Central memory CD8-positive, alpha-beta T cell (primary cell): ENCODE measurements at places on chromosomes 13 and 19.

- H3K36me3 ChIP-seq = peaks cover 1% of the 10 kb centered on the region
- H3K4me1 ChIP-seq = no peaks in the 10 kb centered on the region
- H3K27me3 ChIP-seq = peaks cover 19% of the 10 kb centered on the region
- no peak overlapping the region for H3K27ac ChIP-seq
- no peak overlapping the region for H3K4me3 ChIP-seq
Observed at GRCh38 chr13:39967199-39967959, 311.9 kb downstream of the COG6 start.

DNA sequence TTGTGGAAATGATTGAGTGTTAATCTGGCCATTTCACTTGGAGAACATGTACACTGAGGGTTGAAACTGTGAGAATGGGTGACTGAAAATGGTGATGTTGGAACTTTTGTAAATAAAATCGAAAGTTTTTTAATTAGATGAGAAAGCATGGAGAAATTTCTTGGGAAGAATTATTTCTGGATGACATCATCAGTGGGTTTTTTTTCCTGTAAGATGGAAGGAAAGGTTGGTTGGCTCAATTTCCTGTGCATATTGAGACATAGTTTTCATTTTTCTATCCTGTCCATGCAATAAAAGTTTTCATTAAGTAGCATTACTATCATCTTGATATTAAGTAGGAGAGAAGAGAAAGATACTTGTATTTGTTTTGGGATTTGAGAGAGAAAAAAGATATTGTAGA is 120.6 kb upstream of the HTR2A start:
- no peak for DNase-seq
- H3K27ac ChIP-seq = no peak overlapping the region
- no peak overlapping the region for H3K4me3 ChIP-seq
- no peaks in the 10 kb centered on the region for H3K4me1 ChIP-seq
- H3K36me3 ChIP-seq = no peaks in the 10 kb centered on the region
- no peaks in the 10 kb centered on the region for H3K27me3 ChIP-seq

- no peak overlapping the region for H3K27ac ChIP-seq
- no peaks in the 10 kb centered on the region for H3K27me3 ChIP-seq
- no peaks in the 10 kb centered on the region for H3K4me1 ChIP-seq
- DNase-seq = no peak
Observed at GRCh38 chr13:39321574-39321973, 281.4 kb downstream of the LHFPL6 start.

- H3K4me1 ChIP-seq = peaks cover 19% of the 10 kb centered on the region
- no peak overlapping the region for H3K27ac ChIP-seq
- no peak overlapping the region for H3K4me3 ChIP-seq
- H3K27me3 ChIP-seq = no peaks in the 10 kb centered on the region
- H3K36me3 ChIP-seq = no peaks in the 10 kb centered on the region
Observed at GRCh38 chr13:30718661-30719524, 16.4 kb upstream of the ALOX5AP start.

- no peaks in the 10 kb centered on the region for H3K27me3 ChIP-seq
- no peak overlapping the region for H3K4me3 ChIP-seq
- DNase-seq = no peak
- no peaks in the 10 kb centered on the region for H3K36me3 ChIP-seq
- no peaks in the 10 kb centered on the region for H3K4me1 ChIP-seq
Observed at GRCh38 chr13:79432992-79433391, 26.9 kb upstream of the RBM26 start.

- H3K36me3 ChIP-seq = peaks cover 41% of the 10 kb centered on the region
- H3K4me3 ChIP-seq = no peak overlapping the region
- no peaks in the 10 kb centered on the region for H3K27me3 ChIP-seq
- no peak overlapping the region for H3K27ac ChIP-seq
- H3K4me1 ChIP-seq = peaks cover 45% of the 10 kb centered on the region
Observed at GRCh38 chr19:52198678-52199077, 8.8 kb downstream of the PPP2R1A start.

- H3K4me1 ChIP-seq = peaks cover 11% of the 10 kb centered on the region
- DNase-seq = no peak
- H3K27me3 ChIP-seq = no peaks in the 10 kb centered on the region
- H3K36me3 ChIP-seq = peaks cover 5% of the 10 kb centered on the region
Observed at GRCh38 chr19:21485926-21486325, 19.5 kb upstream of the ZNF429 start.

- DNase-seq = no peak
- H3K4me3 ChIP-seq = no peak overlapping the region
- no peaks in the 10 kb centered on the region for H3K4me1 ChIP-seq
- no peaks in the 10 kb centered on the region for H3K27me3 ChIP-seq
Observed at GRCh38 chr13:80510686-80511085, 169.8 kb upstream of the SPRY2 start.

GRCh38 chr19:18128044-18128443 is 24.9 kb upstream of the PIK3R2 start:
- H3K27ac ChIP-seq = peak overlapping the region; percentile 32
- peaks cover 14% of the 10 kb centered on the region for H3K4me1 ChIP-seq
- no peaks in the 10 kb centered on the region for H3K27me3 ChIP-seq
- no peak overlapping the region for H3K4me3 ChIP-seq

DNA sequence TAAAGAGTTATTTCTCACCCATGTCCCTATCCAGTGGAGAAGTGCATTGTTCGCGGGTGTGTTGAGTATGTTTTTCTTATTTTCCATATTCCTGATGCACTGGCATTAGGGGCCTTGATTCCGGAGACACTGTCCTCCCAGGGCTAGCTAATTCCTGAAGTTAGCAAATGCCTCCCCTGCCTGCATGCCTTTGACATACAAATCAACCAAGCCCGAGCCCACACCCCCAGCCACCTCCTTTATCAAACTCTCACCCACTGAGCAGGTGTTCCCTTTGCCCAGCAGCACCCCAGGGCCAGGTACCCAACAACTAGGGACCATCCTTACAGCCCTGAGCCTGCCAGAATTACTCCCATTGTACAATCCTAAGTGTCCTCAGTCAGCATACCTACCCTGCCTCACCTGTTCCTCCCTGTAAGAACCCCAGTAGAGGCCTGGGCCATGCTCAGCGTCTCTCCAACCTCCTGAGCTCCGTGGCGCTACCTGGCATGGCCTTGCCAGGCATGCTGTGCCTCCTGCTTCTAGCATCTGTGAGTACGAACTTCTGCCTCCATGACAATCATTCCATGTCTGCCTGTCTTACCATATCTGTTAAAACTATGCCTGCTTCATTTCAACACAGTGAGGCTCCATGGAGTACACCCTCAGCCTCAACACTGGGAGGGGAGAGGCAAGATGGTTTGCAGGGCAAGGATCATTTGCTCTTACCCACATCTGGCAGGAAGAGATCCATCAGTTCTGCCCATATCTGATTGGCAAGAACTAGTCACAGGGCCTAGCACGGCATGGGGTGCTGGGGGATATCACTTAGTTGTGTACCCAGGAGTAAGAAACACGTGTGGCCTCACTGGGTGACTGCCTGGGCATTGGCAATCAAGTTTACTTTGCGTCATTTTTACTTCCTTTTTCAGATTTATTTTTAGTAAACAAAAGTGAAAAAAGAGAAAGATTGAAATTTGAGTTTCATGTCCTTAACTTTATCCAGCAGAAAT is 203.9 kb downstream of the SHISA2 start:
- H3K4me3 ChIP-seq = peak overlapping the region; percentile 51
- peak overlapping the region; percentile 68 for H3K27ac ChIP-seq
- H3K4me1 ChIP-seq = peaks cover 24% of the 10 kb centered on the region
- no peaks in the 10 kb centered on the region for H3K27me3 ChIP-seq
- peaks cover 4% of the 10 kb centered on the region for H3K36me3 ChIP-seq

DNA sequence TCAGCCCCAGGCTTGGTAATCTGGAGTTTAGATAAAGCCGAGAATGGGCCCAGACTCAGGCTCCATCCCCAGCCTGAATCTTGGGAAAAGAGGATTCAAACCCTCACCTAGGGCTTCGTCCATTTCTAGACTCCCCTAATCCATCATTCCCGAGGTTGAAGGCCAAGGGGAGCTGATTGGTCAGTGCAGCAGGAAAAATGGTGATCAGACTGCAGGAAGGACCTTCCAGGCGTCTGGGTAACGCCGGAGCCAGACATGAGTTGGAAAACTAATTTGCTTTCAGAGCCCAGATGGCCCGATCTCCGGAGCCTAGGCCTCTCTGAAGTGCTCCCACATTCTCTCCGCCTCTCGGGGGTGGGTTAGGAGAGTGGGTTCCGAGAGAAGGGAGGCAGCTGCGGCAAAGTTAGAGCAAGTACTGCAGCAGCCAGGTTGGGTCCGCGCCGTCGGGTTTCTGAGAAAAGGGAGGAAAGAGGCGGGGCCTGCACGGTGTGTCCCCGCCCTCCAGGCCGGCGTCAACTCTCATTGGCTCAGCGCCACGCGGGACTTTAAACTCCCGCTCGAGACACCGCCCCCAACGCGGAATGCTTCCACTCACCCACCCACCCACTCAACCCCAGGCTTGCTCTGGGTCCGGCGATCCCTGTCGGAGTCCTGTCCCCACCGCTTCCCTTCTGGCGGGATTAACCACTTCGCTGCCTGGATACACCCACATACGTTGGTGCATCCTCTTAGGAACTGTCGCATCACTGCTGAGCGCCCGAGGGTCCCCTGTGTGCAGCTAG is 788 bp upstream of the RTBDN start:
- H3K4me3 ChIP-seq = peak overlapping the region; percentile 53
- peaks cover 15% of the 10 kb centered on the region for H3K36me3 ChIP-seq
- H3K27me3 ChIP-seq = peaks cover 79% of the 10 kb centered on the region
- no peak overlapping the region for H3K27ac ChIP-seq
- DNase-seq = no peak

GRCh38 chr13:101523154-101524131 is 71.0 kb downstream of the ITGBL1 start:
- H3K4me1 ChIP-seq = peaks cover 28% of the 10 kb centered on the region
- no peaks in the 10 kb centered on the region for H3K36me3 ChIP-seq
- H3K27me3 ChIP-seq = no peaks in the 10 kb centered on the region

DNA sequence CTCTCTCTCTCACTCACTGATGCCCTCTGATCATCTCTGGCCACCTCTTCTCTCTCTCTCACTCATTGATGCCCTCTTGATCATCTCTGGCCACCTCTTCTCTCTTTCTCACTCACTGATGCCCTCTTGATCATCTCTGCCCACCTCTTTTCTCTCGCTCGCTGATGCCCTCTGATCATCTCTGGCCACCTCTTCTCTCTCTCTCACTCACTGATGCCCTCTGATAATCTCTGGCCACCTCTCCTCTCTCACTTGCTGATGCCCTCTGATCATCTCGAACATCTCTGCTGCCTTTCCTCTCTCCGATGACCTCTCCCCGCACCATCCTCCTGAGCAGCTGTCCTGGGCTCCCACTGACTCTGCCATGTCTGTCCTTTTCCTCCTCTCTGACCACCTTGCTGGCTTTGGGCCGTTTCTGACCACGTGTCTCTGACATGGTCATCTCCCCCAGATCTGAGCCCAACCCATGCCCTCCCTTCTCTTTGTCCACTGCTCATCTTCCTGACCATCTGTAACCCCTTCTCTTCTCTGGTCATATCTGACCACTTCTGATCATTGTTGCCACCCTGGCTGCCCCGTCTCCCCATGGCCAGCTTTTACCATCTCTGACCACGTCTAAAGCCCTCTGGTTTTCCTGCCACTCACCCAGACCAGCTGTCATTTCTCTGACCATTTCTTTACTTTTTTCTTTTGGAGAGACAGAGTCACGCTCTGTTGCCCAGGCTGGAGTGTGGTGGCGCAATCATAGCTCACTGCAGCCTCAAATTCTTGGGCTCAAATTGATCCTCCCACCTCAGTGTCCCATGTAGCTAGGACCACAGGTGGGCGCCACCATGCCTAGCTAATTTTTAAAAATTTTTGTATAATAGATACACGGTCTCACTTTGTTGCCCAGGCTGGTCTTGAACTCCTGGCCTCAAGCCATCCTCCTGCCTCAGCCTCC is 2.4 kb downstream of the LRFN3 start:
- DNase-seq = no peak
- H3K4me1 ChIP-seq = peaks cover 37% of the 10 kb centered on the region
- H3K27me3 ChIP-seq = no peaks in the 10 kb centered on the region
- H3K4me3 ChIP-seq = peak overlapping the region; percentile 76
- peaks cover 13% of the 10 kb centered on the region for H3K36me3 ChIP-seq
- peak overlapping the region; percentile 51 for H3K27ac ChIP-seq

DNA sequence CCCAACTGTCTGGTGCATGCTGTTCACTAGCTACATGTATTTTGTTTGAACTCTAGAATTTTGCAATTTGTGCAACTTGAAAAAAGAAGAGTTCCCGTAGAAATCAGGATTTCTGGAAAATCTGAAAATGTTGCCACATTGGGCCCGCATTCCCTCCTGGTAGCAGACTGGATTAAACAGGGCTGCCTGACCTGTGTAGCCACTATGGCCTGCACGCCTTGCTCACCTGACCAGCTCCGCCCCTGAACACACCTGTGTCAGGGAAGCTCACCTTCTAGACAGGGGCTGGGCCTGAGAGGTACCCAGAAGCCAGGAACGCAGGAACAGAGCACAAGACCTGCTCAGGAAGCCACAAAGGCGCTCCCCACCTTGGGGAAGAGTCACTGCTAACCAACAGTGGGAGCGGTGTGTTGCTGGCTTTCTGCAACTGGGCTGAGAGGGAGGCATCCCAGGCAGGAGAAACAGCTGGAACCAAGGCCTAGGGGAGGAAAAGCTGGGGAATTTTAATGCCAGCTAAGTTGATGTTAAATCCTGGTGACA is 106.5 kb downstream of the UQCRFS1 start:
- H3K27ac ChIP-seq = no peak overlapping the region
- no peaks in the 10 kb centered on the region for H3K4me1 ChIP-seq
- peaks cover 23% of the 10 kb centered on the region for H3K27me3 ChIP-seq
- H3K4me3 ChIP-seq = no peak overlapping the region
- no peaks in the 10 kb centered on the region for H3K36me3 ChIP-seq

DNA sequence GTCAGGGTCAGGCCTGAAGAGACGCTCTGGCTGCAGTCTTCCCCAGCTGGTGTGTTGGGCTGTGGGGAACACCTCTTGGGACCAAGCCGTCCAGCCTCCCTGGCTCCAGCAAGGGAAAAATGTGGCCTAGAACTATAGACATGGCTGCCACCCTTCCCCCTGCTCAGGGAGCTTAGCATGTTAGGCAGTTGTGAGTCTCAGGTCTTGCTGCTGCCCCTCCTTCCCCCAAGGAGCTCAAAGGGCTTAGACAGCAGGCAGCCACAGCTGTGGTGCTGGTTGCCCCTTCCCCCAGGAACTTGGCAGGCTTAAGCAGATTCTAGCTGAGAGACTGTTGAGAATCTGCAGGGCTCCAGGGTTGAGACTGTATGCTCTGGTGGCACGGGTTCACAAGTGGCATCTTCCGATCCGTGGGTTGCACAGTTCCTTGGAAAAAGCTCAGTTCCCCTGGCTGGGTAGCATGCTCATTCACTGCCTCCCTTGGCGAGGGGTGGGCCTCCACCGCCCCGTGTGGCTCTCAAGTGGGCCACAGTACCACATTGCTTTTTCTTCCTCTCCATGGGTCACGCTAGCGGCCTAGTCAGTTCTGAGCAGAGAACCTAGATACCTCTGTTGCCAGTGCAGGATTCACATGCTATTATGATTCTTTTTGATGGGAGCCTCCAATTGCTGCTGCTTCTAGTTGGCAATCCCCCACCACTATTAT is 1258.6 kb downstream of the OLFM4 start:
- H3K4me1 ChIP-seq = no peaks in the 10 kb centered on the region
- H3K27me3 ChIP-seq = no peaks in the 10 kb centered on the region
- H3K36me3 ChIP-seq = no peaks in the 10 kb centered on the region
- DNase-seq = no peak

DNA sequence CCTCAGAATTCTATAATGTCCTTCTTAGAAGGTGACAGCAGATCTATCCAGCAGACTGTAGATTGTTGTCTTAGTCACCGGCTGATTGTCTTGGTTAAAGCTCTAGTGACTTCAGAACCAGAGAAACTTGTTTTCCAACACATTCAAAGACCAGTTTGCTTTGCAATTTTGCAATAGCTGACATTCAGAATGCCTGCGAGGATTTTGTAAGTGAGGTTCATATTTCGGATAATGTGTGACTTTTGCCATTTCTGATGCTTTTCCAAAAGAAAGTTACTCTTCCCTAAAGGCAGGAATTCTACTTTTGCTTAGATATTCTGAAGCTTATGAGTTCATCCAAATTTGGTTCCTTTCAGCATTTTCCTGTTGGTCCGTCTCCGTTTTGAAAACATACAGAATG is 13.2 kb downstream of the SPINT2 start:
- H3K4me3 ChIP-seq = no peak overlapping the region
- H3K4me1 ChIP-seq = no peaks in the 10 kb centered on the region
- H3K27ac ChIP-seq = no peak overlapping the region
- DNase-seq = no peak
